ENCODE measurements at places on chromosomes 13 and 19. TPM values are rescaled to one million over a fixed set of nuclear protein-coding genes. Genes with fewer than 3 reads are reported as not detected.

DNA sequence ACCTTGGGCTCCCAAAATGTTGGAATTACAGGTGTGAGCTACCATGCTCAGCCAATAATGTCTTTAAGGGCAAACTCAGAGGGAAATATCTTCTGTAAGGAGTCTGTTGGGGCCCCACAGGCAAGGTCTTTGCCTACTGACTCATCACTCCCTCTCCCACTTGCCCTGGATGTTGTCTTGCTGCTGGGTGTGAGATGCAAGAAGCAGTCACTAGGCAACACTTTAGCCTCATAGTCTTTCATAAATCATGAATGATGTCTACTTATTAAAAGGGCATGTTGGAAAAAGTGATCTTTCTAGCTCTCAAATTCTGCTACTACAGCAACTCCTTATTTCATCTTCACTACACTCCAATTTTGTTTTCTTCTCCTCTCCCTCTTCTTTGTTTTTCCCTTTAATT lies 34.6 kb upstream of the SLC10A2 start:
- no peaks in the 10 kb centered on the region for H3K4me1 ChIP-seq
- no peaks in the 10 kb centered on the region for H3K36me3 ChIP-seq
- DNase-seq, result no peak
- no peak overlapping the region for H3K27ac ChIP-seq
- no peak overlapping the region for H3K4me3 ChIP-seq

DNA sequence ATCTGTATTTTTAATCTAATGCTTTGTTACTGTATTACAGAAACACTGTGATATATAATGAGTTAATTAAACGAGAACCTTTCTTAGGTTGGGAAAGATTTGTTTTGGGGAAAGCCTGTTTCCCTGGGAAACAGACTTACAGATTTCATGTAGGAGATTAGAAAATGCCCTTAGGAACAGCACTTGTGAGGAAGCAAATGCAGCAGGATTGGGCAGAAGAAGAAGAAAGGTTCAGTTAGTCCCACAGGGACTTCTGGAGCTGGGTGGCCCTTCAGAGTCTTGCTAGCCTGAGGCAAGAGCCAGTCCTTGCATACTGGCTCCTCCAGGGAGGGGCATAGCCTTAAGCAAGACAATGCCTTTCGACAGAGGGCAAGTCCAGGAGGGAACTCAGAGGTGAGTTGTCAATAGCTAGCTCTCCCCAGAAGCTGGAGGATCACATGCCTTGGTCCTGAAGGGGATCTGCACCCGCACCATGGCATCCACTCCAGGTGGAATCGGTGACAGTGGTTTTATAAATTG lies 36.8 kb downstream of the N4BP2L1 start:
- H3K4me1 ChIP-seq, result no peaks in the 10 kb centered on the region
- peak; percentile 68 for DNase-seq
- H3K36me3 ChIP-seq, result no peaks in the 10 kb centered on the region
- no peaks in the 10 kb centered on the region for H3K27me3 ChIP-seq

Gene OVOL3
- not detected for total RNA-seq

DNA sequence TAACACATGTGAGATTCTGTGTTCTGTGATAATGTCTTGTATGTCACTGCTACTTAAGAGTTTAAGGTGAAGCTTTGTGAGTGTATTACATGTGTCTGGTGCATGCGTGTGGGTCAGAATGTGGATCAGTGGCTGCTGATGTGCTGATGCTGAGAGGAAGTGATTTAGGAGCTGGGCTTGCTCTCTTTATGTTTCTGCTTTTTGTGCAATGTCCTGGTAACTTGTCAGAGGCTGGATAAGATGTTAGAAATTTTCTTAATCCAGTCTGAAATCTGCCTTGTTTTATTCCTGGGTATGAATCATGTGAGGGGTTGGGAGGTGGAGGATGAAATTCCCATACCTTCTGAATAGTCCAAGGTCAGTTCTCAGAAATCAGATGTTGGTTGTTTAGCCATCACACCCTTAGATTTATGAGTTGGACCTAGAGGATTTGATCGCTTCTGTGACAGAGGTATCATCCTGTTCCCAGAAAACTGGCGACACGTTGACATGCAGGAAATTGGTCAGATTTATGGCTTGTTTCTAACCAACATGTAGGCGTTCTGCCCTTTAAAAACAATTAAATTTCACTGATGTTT lies 24.5 kb upstream of the CXCL17 start:
- no peak overlapping the region for H3K27ac ChIP-seq
- H3K4me3 ChIP-seq, result no peak overlapping the region
- DNase-seq, result no peak

Gene FCGBP
- total RNA-seq, result 0.59 TPM

GRCh38 chr13:101567841-101568240 lies 115.4 kb downstream of the ITGBL1 start:
- H3K4me3 ChIP-seq, result no peak overlapping the region
- H3K4me1 ChIP-seq, result no peaks in the 10 kb centered on the region
- H3K36me3 ChIP-seq, result no peaks in the 10 kb centered on the region

Gene ZBTB7A
- 19.5 TPM for total RNA-seq

DNA sequence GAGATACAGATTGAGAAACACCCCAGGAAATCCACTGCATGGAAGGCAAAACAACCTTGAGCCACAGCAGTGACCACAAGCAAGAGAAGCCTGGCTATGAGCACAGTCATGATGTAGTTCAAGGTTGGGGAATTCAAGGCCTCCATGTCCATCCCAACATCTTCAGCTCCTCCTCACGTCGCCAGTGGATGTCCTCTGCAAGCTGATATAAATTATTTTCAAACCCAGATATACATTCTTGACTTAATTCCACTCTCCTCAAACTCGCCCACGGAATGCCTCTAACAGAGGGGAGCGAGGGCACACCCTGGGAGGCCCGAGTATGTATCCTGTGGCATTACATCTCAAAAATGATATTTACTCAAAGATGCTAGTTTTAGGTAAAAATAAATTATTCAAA lies 105.5 kb downstream of the SHISA2 start:
- peak; percentile 18 for DNase-seq
- no peak overlapping the region for H3K4me3 ChIP-seq
- no peak overlapping the region for H3K27ac ChIP-seq
- no peaks in the 10 kb centered on the region for H3K4me1 ChIP-seq

DNA sequence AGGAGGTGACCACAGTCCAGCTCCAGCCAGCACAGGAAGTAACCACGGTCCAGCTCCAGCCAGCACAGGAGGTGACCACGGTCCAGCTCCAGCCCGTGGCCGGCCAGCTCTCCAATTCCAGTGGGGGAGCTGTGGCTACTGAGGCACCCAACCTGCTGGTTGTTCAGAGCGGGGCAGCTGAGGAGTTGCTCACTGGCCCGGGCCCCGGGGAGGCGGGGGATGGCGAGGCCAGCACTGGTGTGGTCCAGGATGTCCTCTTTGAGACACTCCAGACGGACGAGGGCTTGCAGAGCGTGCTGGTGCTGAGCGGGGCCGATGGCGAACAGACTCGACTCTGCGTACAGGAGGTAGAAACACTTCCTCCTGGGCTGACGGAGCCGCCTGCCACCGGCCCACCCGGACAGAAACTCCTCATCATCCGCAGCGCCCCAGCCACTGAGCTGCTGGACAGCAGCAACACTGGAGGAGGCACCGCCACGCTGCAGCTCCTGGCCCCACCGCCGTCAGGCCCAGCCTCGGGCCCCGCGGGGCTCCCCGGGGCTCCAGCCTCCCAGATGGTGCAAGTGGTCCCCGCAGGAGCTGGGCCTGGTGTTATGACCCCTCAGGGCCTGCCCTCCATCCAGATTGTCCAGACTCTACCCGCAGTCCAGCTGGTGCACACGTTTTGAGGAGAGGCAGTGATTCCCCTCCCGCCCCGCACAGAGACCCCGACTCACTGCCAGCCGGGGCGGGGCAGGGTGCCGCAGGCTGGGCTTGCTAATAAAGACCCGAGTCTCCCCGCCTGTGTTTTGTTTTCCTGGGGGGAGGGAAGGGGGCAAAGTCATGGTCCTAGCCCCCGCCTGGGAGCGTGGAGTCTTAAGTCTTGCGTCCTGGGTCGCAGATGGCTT lies 1.0 kb upstream of the NAT14 start:
- H3K27me3 ChIP-seq, result no peaks in the 10 kb centered on the region
- H3K27ac ChIP-seq, result peak overlapping the region; percentile 86
- DNase-seq, result peak; percentile 66
- peaks cover 5% of the 10 kb centered on the region for H3K36me3 ChIP-seq
- peak overlapping the region; percentile 85 for H3K4me3 ChIP-seq
- peaks cover 13% of the 10 kb centered on the region for H3K4me1 ChIP-seq

Gene NCR1
- 24.2 TPM for total RNA-seq

DNA sequence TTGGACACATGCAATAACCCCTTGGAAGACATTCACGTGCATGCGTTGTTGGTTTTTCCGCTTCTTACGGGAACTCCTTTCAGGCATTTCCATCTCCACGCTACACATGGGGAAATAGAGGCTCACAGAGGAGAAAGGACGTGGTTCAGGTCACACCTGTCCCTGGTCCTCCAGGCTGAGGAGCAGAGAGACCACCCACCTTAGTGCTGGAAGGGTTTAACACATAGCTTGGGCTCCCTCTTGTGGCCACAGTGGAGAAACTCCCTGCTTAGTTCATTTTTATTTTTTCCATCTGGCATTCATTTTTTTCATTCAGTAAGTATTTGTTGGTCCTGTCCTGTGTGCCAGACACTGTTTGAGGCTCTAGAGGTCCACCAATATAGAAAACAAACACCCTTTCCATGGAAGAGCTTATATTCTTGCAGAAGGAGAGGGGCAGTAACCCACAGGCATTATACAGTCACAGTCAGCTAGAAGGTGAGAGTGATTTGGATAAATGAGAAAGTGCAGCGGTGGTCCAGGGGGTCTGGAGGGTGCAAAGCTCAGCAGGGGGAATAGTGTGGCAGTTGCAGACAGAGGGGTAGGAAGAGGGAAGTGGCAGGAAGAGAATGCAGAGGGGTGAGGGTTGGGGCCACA lies 24.2 kb upstream of the TTYH1 start:
- peak; percentile 88 for DNase-seq
- H3K27ac ChIP-seq, result no peak overlapping the region
- H3K4me1 ChIP-seq, result peaks cover 6% of the 10 kb centered on the region
- peak overlapping the region; percentile 63 for H3K4me3 ChIP-seq

Gene CEACAM3
- not detected for total RNA-seq

GRCh38 chr13:39326469-39327171 lies 276.4 kb downstream of the LHFPL6 start:
- H3K4me3 ChIP-seq, result no peak overlapping the region
- no peaks in the 10 kb centered on the region for H3K27me3 ChIP-seq
- no peaks in the 10 kb centered on the region for H3K4me1 ChIP-seq

- no peak overlapping the region for H3K4me3 ChIP-seq
- no peaks in the 10 kb centered on the region for H3K36me3 ChIP-seq
- H3K4me1 ChIP-seq, result peaks cover 12% of the 10 kb centered on the region
- no peaks in the 10 kb centered on the region for H3K27me3 ChIP-seq
- DNase-seq, result no peak
Observed at GRCh38 chr13:33069365-33069764, 53.1 kb downstream of the KL start.

- H3K27ac ChIP-seq, result no peak overlapping the region
- H3K4me3 ChIP-seq, result no peak overlapping the region
- H3K36me3 ChIP-seq, result no peaks in the 10 kb centered on the region
- DNase-seq, result no peak
Observed at GRCh38 chr13:87094646-87095045, 576.5 kb upstream of the SLITRK5 start.

GRCh38 chr19:28746478-28746877 lies 466.5 kb downstream of the UQCRFS1 start:
- no peak overlapping the region for H3K27ac ChIP-seq
- no peak overlapping the region for H3K4me3 ChIP-seq
- no peaks in the 10 kb centered on the region for H3K36me3 ChIP-seq
- no peak for DNase-seq
- no peaks in the 10 kb centered on the region for H3K4me1 ChIP-seq

Gene FGF22
- not detected for total RNA-seq

- no peak within 1 kb of the TSS for H3K27ac ChIP-seq
- H3K27me3 ChIP-seq, result peaks cover 99% of the 10 kb centered on the region
- H3K4me1 ChIP-seq, result no peaks in the 10 kb centered on the region
- peak within 1 kb of the TSS; percentile 69 for H3K4me3 ChIP-seq
- no peaks in the 10 kb centered on the region for H3K36me3 ChIP-seq
Observed at GRCh38 chr13:26759907-26760831, at the start of gene GPR12. TSS of gene GPR12 (minus strand) at chr13:26760786. CDS start at chr13:26759827, 959 bp downstream.

Gene LILRA1
- not detected for total RNA-seq

DNA sequence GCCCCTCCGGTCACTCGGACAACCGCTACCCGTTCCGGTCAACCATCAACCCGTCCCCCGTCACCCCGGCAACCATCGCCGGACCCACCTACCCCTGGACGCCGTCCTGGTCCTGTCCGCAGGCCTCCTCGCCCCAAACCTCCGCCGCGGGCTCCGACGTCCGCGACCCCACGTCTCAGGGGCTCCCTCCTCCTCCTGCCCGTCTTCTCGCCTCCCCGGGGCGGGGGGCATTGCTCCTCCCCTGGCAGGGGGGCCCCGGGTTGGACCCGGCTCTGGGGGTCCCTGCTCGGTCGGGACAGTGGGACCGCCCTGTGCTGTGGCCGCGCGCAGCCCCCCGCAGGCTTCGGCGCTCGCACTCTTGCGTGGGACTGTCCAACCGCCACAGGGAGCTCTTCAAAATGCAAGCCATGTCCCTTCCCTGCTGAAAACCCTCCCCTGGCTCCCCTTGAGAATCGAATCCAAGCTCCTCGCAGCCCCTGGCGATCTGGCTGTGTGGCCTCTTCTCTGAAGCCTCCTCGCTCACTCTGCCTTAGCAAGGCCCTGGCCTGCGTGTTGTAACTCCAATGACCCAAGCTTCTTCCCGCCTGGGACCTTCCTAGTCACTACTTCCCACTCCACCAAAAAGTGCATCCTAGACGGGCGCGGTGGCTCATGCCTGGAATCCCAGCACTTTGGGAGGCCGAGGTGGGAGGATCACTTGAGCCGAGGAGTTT lies 8.4 kb downstream of the EPHX3 start:
- H3K27me3 ChIP-seq, result no peaks in the 10 kb centered on the region
- peak overlapping the region; percentile 77 for H3K4me3 ChIP-seq
- no peaks in the 10 kb centered on the region for H3K36me3 ChIP-seq
- H3K27ac ChIP-seq, result peak overlapping the region; percentile 94
- peak; percentile 68 for DNase-seq

Gene GPC5
- total RNA-seq, result not detected

- no peaks in the 10 kb centered on the region for H3K4me1 ChIP-seq
- no peak overlapping the region for H3K4me3 ChIP-seq
- H3K27me3 ChIP-seq, result no peaks in the 10 kb centered on the region
- no peak for DNase-seq
- H3K27ac ChIP-seq, result no peak overlapping the region
- no peaks in the 10 kb centered on the region for H3K36me3 ChIP-seq
Observed at GRCh38 chr13:108267347-108267746, 2.2 kb upstream of the TNFSF13B start.

- no peaks in the 10 kb centered on the region for H3K4me1 ChIP-seq
- no peak overlapping the region for H3K4me3 ChIP-seq
- no peaks in the 10 kb centered on the region for H3K27me3 ChIP-seq
- peak; percentile 13 for DNase-seq
- no peaks in the 10 kb centered on the region for H3K36me3 ChIP-seq
Observed at GRCh38 chr19:29454109-29454508, 71.7 kb upstream of the VSTM2B start.

DNA sequence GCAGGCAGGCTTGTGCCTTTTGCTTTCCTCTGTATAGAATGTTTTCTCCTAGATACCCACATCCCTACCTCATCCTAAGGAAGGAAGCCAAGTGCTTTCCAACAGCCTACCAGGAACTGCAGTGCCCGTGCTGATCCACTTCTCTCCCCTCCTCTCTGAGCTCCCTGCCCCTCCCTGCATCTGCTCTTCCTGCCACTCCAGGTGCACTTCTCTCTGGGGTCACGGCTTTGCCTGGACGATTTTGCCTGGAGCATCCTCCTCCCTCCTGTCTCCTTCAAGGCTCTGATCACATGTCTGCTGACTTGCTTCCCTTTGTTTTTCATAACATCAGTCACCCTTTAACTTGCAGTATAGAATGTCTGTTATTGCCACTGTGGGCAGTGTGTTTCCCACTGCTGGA lies 34.7 kb upstream of the IRS2 start:
- DNase-seq, result no peak
- H3K27me3 ChIP-seq, result no peaks in the 10 kb centered on the region
- no peaks in the 10 kb centered on the region for H3K4me1 ChIP-seq
- no peak overlapping the region for H3K27ac ChIP-seq

Gene LSM7
- total RNA-seq, result 127 TPM

Measured in endodermal cell (in vitro differentiated cells).